ENCODE measurements at places on chromosomes 1 and 21. TPM values are rescaled to one million over a fixed set of nuclear protein-coding genes. Genes with fewer than 3 reads are reported as not detected.

GRCh38 chr1:160942926-160943325, 11.7 kb downstream of the ITLN2 start:
- DNase-seq = no peak

DNA sequence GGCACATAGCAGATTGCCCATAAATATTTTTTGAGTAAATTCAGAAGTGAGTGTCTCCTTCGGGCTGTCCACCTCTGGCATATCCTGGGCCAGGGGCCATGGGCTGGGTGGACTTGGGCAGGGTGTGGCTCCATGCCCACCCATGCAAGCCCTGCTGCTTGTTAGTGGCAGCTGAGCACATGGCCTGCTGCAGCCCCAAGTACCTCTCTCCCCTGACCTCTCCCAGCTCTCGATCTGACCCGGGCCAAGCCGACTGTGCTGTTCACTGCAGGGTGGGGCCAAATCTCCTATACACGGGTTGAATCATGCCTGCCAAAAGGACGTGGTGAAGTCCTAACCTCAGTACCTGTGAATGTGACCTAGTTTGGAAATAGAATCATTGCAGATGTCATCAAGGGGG, 132.5 kb upstream of the C1orf174 start:
- no peak for DNase-seq

The KCNQ4 gene
- 3.5 TPM for total RNA-seq

DNA sequence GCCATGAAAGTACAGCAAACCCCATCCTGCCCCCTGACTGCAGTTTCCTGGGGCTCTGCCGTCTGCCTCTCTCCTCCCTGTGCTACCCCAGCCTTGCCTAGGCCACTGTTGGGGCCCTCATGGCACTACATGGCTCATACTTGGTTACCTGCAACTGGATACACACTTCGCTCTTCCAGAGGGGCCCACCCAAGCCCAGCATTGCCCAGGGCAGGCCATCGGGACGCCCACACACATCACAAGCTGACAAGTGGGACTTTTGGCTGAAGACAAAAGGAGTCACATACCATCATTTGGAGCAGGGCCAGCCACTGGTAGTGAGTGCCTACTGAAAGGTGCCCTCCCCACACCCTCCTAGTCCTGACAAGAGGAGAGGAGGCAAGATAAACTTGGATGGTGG, 82.8 kb downstream of the CD247 start:
- no peak for DNase-seq

The ITLN2 gene
- not detected for total RNA-seq

DNA sequence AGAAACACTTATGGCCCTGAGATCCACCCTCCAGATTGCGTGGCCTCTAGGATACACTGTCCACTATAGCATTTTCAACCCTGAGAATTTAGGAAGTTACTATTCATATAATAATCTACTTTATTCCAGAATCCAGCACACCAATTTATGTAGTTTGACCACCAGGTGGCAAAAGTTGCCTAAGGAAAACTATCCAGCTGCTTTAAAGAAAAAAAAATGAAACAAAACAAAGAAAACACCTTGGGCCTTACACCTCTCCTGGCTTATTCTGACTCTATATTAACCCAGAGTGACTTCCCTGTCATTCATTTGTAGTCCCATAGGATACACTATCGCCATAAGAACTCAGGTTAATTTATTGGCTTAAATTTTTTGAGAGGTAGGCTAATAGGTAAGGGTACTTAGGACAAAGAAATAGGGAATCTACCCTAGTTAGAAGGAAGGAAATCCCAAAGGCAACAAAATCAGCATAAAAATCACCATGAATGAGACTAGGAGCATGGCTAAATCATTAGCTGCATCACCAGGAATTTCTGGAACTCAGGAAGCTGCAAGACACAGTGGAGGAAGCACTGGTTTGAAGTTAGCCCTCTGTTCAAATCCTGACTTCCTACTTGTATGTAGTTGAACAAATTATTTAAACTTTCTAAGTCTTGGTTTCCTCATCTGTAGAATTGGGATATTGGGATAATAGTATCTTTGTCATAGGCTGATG, 107.5 kb downstream of the SPAG17 start:
- DNase-seq = no peak

The LCE1F gene
- total RNA-seq = not detected
